ENCODE measurements at places on chromosomes 4 and X.

DNA sequence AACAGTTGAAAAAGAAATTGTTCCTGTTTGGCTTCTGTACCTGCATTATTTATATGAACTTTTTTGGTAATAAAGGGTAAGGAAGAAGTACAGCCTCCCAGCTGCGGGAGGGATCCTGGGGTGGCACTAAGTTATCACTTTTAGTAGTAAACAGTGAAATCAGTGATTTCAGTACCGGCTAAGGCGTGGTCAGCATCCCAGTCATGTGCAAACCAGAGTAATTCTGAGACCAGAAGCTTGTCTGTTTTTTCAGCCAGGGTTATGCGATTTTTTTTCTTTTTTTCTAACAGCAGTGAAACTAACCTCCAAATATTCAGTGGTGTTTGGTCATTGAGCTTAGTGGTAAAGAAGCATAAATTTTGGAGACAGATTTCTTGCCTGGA is 3.3 kb downstream of the EGF start:
- DNase-seq = no peak

GRCh38 chrX:115912372-115912897 is 258.1 kb upstream of the AGTR2 start:
- no peak for DNase-seq

DNA sequence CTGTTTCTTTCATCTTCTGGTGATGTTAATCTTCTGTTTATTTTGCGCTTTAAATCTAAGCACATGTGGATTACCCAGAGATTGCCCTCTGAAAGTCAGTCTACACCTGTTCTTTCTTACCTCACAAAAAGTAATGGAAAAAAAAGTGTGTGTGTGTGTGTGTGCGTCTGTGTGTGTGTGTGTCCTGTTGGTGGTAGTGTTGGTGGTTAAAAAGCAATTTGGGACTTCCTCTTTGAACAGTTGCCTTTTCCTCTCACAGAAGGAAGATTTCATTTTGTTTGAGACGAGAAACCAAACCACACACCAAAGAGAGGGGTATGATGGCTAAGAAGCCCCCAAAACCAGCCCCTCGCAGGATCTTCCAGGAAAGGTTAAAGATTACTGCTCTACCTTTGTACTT is at the start of gene STAP1:
Gene STAP1 (plus strand): TSS at position 235 of the 400 bp plus-strand sequence. CDS start 83 bp downstream, at position 318.
- DNase-seq = no peak

- DNase-seq = no peak
Observed at GRCh38 chr4:46874811-46875210, 34.2 kb downstream of the COX7B2 start.

- DNase-seq = no peak
Observed at GRCh38 chr4:3387154-3387942, 54.4 kb upstream of the HGFAC start.

- no peak for DNase-seq
Observed at GRCh38 chr4:73142995-73143547, 73.6 kb upstream of the COX18 start.

GRCh38 chr4:7055111-7055989 is 12.2 kb downstream of the TADA2B start:
- no peak for DNase-seq

GRCh38 chr4:43348591-43348990 is 456.1 kb downstream of the GRXCR1 start:
- DNase-seq = no peak

GRCh38 chr4:163818673-163819072 is 324.2 kb downstream of the TMA16 start:
- no peak for DNase-seq

GRCh38 chr4:28686618-28687017 is 1826.0 kb downstream of the STIM2 start:
- DNase-seq = no peak

DNA sequence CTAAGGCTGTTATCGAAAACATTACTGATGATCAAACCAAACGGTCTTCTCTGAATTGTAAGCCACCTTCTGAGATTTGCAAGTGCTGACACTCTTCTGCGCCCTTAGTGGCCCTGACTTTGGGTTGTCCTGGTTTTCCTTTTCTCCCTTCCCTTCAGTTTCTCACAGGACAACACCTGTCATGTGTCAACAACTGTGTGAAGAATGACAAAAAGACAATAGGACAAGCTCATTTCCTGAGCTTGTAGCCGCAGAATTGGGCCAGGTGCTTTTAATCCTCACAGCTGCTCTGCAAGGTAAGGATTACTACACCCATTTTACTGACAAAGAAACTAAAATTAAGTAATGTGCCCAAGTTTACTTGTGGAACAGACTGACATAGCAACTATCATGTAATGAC is 44.9 kb upstream of the TXK start:
- no peak for DNase-seq

DNA sequence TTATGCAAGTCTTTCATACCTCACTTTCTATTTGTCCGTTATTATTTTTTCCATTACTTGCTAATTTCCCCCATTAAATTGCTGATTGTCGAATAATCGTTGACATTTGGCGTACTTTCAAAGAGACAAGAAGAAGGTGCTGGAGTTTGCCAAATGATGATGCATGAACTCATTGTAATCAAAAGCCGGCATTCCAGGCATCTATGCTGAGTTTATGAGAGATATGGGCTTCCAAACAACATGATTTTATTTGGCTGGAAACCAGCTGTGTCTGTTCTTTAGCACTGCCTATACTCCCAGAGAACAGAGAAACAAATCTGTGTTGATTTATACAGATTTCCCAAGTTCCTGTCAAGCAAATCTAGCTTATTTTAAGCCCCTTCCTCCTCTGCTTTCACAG is 80.8 kb upstream of the RPS6KA3 start:
- DNase-seq = no peak

DNA sequence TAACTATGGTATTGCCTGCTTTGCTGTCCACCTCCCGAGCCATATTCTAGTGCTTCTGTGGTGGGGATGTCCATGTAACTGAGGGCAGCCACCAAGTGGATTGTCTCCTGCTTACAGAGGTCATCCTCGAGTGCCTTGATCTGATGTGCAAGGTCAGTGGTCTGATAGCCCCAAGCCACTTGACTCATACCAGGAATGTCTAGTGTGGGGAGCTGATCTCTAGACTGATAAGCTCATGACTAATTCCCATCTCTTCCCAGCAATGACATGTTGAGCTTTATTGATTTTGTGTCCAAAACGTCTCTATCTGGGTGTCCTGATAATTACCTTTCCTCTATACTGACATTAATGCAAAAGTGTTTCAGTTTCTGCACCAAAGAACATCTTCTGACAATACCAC is 168.4 kb upstream of the WDR1 start:
- DNase-seq = no peak

DNA sequence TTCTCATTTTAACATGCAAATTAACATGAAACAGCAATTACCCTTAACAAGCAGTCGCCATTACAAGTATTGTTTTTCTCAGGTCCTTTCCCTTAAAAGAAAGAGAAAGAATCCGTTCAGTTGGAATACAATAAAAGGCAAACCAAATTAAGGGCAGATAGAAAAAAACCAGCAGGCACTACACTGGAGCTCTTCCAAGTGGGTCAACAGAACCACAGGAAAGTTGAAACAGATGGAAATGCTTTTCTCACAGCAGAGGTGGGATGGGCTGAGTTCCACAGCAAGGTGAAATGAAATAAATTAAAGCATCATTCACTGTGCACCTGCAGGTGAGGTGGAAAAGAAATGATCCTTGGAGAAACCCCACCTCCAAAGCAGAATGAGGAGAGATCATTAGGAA is 102.6 kb downstream of the APBB2 start:
- no peak for DNase-seq

GRCh38 chr4:7651461-7651921 is 216.8 kb upstream of the PSAPL1 start:
- DNase-seq = no peak

DNA sequence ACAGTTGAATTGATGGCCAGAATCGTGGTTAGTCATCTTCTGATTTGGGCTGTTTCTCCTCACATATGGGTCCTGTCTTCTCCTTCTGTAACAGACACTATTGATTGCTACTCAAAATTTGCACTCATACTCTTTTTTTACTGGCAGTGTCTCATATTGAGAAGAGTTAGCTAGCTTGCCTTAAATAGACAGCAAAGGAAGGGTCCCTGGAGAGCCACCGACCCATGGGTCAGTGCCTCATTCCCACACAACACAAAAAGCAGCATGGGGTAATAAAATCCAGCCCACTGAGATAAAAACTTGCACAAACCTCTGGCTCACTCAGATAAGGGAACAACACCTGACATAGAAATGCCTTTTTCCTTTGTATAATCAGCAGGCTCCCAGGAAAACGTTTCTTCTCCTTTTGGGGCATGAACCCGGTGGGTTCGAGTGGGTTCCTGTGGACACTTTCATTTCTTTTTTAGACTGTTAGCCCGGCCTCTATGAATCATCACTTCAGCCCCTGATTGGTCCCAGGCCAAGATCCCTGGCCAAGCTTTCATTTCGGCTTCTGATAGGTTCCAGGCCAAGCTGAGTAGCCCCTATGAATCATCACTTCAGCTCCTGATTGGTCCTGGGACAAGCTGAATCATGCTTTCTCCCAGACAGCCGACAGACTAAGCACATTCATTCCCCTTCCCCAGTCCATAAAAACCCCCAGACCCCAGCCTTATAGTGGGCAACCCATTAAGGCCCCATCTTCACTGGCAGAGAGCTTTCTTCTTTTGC is 408.1 kb downstream of the DCAF12L2 start:
- no peak for DNase-seq

DNA sequence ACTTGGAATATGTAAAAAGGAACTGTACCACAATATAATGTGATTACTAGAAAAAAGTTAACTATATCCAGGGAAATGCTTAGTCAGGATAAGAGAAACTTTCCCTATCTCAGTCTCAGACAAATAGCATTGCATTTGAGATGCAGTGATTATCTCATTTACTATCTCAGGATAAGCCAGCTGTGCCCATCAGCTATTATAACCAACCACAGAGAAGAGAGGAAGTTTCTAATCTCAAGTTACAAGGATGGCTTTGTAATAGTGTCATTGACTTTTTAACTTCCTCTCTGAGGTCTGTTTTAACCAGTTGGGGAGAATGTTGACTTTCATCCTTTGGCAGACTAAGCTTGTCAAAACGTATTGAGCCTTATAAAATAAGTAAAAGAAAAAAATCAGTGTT is 56.5 kb downstream of the SNX25 start:
- DNase-seq = no peak

- peak; percentile 47 for DNase-seq
Observed at GRCh38 chr4:89836031-89836745, 773 bp downstream of the SNCA start.

- no peak for DNase-seq
Observed at GRCh38 chrX:136665258-136665900, 17.4 kb downstream of the CD40LG start.

DNA sequence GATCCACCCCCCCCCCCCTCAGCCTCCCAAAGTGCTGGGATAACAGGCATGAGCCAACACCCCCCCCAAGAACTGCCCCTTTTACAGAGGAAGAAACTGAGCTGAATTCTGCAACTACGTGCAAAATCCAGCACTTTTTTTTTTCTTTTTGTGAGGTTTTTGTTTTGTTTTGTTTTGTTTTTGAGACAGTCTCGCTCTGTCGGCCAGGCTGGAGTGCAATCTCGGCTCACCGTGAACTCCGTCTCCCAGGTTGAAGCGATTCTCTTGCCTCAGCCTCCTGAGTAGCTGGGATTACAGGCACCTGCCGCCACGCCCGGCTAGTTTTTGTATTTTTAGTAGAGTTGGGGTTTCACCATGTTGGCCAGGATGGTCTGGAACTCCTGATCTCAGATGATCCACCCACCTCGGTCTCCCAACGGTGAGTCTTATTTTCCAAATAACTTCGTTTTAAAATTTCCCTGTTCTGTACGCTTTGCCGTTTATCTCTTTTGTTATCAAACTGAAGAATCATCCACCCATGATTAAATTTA is 4.9 kb downstream of the CRLF2 start:
- no peak for DNase-seq

DNA sequence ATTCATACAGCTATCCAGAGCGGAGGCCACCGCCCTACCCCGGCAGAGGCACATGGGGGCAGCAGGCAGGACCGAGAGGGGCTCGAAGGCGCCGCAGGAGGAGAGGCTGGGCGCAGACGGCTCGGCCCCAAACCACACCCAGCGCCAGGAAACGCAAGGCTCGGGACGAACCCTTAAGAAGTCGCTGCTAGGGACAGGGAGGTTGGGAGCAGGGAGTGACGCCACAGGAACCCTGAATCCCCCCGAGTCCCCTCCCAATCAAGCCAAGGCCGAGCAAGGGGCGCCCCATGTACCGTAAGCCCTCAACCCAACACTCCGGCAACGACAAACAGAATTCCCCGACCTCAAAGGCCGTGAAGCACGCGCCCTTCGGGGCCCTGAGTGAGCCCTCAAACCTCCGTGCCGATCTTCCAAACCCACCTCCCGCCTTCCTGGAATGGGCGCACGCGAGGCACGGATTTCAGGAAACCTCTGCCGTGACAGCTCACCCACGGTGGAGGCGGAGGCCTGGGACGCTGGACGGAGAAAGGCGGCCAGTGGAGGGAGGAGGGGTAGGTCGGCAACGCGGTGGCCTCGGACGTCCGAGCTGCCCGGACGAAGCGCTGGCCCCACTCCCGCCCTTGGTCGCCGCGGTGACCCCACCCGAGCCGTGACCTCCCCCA is 1.8 kb downstream of the ZFYVE28 start:
- no peak for DNase-seq

DNA sequence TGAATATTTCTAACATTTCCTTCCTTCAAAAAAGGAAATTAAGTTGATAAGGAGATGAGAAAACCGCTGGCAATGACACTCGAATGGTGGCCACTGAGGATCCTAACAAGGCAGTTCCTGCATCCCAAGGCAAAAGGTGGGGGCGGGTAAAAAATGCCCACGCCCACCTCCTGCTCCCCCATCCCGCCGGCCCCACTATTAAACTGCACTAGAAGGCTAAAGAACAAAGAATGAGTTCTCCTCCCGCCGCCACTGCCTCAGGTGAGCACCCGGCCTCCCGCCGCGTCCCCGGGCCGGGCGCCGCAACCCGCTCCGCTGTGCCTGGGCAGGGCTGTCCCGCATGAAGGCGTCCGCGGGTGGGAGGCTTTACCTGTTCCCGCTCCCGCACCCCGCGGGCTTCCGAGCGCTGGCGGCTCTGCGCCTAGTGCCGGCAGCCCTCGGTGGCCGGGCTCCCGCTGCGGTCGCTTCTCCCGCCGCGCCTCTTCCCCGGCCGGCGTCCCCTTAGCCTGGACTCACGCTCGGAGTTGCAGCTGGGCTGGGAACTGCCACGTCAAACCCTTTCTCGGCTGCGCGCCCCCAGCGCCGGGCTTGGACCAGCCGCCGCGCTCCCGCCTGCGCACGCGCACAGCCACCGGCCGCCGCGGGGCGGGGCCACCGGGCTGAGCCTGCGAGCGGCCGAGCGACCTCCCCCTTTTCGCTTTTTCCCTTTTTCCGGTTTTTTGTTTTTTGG is at the start of gene SEC24D:
Gene SEC24D (minus strand): TSS at position 556 of the 730 bp plus-strand sequence. CDS start 2,430 bp downstream, outside the sequence.
- peak; percentile 59 for DNase-seq

- DNase-seq = no peak
Observed at GRCh38 chr4:116959045-116959444, 126.3 kb downstream of the TRAM1L1 start.

GRCh38 chr4:82200046-82200445 is 173.7 kb downstream of the HNRNPD start:
- DNase-seq = no peak

- DNase-seq = no peak
Observed at GRCh38 chr4:124423160-124423559, 289.4 kb downstream of the ANKRD50 start.

Data from caudate nucleus (tissue), 63 donors.